ENCODE measurements at places on chromosomes 7 and 10.

DNA sequence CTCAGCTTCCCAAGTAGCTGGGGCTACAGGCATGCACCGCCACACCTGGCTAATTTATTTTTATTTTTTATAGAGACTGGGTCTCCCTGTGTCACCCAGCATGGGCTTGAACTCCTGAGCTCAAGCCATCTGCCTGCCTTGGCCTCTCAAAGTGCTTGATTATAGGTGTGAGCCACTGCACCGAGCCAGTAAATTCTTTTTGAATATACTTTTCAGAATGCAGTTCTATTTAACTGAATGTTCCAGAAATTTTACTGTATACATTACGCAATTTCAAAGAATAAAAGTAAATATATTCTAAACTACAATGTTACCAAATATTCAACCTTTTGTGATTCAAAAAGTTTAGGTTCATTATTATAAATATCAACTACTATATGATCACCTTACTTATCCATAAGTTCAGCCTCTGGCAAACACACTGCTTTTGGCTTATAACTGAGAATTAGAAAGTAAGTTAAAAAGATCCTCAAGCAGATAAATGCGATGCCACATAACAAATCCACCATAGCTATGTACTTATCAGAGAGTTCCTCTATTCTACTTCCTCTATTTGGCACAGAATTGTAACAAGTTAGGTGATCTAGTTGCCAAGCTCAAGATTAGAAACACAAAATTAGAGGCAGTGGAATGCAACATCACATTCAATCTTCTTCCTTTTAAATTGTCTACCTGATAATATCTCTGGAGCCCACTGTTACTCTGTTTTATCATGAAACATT is 118.2 kb downstream of the ANK3 start:
- no peak for DNase-seq

GRCh38 chr7:79300573-79300972 is 152.9 kb downstream of the MAGI2 start:
- no peak for DNase-seq

GRCh38 chr7:28123752-28124151 is 56.8 kb downstream of the JAZF1 start:
- no peak for DNase-seq

DNA sequence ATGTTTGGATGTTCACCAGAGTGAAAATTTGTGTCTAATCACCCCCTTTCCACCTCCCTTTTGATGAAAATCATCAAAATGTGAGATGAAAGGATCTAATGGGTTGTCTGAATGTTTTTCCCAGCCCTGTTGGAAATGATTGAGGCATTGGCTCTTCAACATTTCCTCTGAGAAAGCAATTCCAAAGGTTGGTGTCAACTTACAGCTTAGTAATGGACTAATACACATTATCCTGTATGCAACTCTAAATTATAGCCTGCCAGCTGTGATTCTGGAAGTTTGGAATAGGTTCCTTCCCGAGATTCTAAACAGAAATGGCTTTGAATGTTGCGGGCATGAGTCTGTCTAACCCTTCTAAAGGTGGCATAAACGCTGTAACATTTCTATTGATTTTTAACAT is 152.9 kb downstream of the DYNC1I1 start:
- DNase-seq = no peak

DNA sequence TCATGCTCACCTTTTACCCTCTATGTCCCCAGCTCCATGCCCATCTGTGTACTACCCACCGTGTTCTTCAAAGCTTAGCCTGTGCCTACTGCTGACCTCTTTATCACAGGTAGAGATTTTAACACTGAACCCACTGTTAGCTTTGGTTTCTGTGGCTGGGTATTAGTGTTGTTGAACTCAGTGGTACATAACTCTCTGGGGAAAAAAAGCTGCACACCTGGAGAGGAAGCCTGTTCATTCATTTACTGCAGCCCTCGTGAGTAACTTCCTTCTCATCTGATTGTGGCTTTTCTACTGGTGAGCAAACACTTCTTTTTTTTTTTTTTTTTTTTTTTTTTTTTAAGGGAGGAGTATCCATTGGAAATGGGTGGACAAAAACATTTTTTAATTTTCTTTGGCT is 326.3 kb downstream of the CCSER2 start:
- no peak for DNase-seq

- DNase-seq = no peak
Measured at GRCh38 chr7:746155-747061, 19.3 kb upstream of the PRKAR1B start.

- peak; percentile 99 for DNase-seq
Measured at GRCh38 chr7:124643311-124643811, 122.2 kb downstream of the GPR37 start.

GRCh38 chr7:154918266-154918665 is 84.7 kb downstream of the PAXIP1 start:
- DNase-seq = no peak

- no peak for DNase-seq
Measured at GRCh38 chr10:12509016-12509793, 159.9 kb downstream of the CAMK1D start.

GRCh38 chr10:68103261-68103878 is 5.9 kb upstream of the MYPN start:
- DNase-seq = no peak

DNA sequence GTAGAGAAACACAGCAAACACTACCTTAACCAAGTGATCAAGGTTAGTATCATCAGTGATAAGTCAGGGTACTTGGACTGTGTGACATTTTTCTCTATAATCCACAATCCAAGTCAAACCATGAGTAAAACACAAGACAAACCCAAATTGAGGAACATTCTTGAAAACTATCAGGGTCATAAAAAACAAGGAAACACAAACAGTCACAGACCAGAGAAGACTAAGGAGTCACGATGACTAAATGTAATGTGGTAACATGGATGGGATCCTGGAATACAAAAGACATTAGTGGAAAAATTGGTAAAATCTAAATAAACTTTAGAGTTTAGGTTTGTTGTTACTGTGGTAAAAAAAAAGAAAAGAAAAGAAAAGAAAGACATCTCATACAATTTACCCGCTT is 103.8 kb downstream of the ARMH3 start:
- DNase-seq = no peak

DNA sequence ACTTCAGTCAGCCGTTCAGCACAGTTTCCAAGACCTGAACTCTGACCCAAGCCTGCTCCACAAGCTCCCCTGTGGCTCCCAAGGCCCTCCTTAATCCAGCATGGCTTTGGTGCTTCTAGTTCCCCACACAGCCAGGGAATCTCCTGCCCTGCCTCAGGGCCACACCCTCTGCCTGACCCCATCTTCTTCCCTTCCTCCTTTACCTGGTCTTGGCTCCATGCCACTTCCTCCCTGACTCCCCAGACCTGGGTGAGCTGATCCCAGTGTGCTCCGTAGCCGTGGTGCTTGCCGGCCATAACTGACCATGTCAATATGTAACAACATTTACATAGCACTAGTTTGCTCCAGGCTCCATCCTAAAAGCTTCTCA is 20.0 kb downstream of the TMEM273 start:
- no peak for DNase-seq

DNA sequence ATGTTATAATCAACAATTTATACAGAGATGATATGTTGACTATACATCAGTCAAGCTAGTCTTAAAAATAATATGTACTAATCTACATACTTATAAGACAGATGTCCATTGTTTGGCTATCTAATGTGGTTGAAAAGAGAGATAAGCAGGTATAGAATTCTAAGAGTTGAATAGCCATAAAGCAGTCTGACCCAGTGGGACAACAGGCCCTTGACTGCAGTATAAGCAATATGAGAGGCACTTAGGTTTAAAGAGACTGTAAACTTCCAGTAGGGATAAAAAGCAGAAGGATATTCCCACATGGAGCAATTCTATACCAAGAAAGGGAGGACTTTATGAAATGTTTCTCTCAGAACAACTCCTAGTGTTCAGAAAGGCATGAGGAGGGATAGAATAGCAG is 139.3 kb downstream of the ELAPOR2 start:
- no peak for DNase-seq

- DNase-seq = no peak
Measured at GRCh38 chr7:94431619-94432280, 37.1 kb downstream of the COL1A2 start.

- no peak for DNase-seq
Measured at GRCh38 chr10:6748981-6749635, 169.0 kb upstream of the PRKCQ start.

- DNase-seq = no peak
Measured at GRCh38 chr10:44963772-44964633, 4.4 kb downstream of the RASSF4 start.

- DNase-seq = no peak
Measured at GRCh38 chr10:103616705-103617601, 123.4 kb downstream of the NEURL1 start.
